Midbrain (tissue), 1 donor: ENCODE measurements at places on chromosomes 5 and 9.
A peak's percentile ranks its signal among the peaks of the same experiment; 100 is the strongest.

DNA sequence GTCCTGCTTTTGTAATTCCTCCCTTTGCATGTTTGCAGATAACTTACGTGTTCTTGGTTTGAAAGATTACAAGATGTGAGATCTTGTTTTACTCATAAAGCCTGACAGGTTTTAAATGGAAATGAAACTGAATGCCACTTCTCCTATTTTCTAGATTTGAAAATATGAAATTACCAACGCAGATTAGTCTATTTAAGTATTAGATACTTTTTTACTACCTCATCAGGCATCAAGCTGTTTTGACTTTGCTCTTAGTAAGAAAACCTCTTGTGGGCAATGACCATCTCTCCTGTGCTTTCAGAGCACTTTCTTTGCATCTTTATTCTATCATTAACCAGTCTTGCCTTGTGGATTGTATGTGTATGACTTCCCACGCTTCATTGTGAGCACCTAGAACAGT lies 3.5 kb downstream of the DMXL1 start:
- DNase-seq: no peak

- no peak for DNase-seq
Measured at GRCh38 chr5:59222687-59223511, 640.0 kb downstream of the RAB3C start.

GRCh38 chr5:138035605-138036537 lies 3.0 kb upstream of the FAM13B start:
- DNase-seq: peak; percentile 93

GRCh38 chr5:16666130-16666882 lies 49.5 kb upstream of the RETREG1 start:
- no peak for DNase-seq

GRCh38 chr9:85516455-85516854 lies 225.3 kb downstream of the AGTPBP1 start:
- DNase-seq: no peak

DNA sequence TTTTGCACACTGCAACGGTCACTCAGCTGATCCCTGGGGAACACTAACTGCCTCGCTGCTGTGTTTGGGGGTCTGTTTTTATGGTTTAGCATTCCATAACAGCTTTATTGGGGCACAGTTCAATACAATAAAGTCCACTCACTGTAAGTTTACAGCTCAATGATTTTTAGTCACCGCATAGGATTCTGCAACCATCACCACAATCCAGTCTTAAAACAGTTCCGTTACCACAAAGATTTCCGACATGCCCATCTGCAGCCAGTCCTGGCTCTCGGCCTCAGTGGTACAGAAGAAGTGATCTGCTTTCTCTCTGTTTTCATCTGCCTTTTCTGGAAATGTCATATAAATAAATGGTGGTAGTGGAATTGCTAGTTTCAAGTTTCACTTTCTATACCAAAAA lies 23.6 kb downstream of the OR2V2 start:
- DNase-seq: no peak

- peak; percentile 63 for DNase-seq
Measured at GRCh38 chr5:170632985-170633234, 129.1 kb downstream of the KCNIP1 start.

DNA sequence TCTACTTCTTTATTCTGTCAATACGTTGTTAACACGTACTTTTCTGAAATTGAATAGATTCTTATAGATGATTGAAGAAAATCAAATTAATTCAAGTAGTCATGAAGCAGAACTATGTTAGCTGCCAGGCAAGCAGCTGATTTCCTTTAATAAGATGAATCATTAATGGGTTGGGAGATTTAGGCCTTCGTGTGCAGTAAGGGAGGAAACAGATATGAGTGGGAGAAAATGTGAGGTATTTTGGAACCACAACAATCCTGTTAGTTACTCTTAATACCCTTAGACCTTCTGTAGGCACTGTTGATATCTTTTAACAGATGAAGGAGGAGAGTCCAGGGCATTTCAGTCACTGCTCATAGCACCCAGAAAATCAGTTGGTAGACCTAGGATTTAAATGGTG lies 121.0 kb downstream of the AOPEP start:
- no peak for DNase-seq

- no peak for DNase-seq
Measured at GRCh38 chr9:90697808-90698207, 55.2 kb upstream of the DIRAS2 start.
